ENCODE measurements at places on chromosomes 12 and 14.

- DNase-seq = no peak
Observed at GRCh38 chr14:100679707-100680438, 46.8 kb upstream of the DLK1 start.

DNA sequence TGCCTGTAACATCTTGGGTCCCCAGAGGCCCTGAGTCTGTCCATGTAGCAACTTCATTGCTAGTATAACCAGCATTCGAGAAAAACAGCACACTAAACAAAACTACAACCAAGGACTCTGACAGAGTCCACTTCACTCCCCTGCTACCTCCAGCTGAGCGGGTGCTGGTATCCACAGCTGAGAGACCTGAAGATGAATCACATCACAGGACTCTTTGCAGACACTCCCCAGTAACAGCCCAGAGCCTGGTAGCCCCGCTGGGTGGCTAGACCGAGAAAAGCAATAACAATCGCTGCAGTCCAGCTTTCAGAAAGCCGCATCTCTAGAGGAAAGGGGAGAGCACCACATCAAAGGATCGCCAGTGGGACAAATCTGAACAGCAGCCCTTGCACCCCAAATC is 9.0 kb upstream of the IQSEC3 start:
- no peak for DNase-seq

GRCh38 chr12:90622431-90622830 is 332.5 kb downstream of the CCER1 start:
- DNase-seq = no peak

GRCh38 chr12:131452444-131452860 is 258.4 kb upstream of the SFSWAP start:
- DNase-seq = peak; percentile 60

- DNase-seq = peak; percentile 79
Observed at GRCh38 chr14:93103392-93104080, 12.2 kb downstream of the ITPK1 start.

DNA sequence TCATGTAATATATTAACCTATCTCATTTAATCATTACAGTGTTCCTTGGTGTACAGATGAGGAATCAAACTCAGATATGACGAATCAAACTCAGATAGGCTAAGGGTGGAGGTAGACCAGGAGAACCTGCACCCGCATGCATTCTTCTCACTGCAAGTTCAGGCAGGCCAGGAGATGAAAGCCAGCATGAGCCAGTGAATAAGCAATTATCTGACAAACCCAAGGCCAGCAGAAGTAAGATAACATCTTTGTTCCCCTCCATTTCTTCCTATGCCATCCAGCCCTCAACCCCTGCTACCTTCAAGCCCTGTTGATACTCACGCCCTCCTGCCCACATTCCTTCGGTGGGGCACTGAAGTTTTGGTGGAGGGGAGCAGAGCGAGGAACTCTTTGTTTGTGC is 152.2 kb downstream of the ETV6 start:
- DNase-seq = no peak

GRCh38 chr14:23355871-23356435 is 3.3 kb upstream of the SLC22A17 start:
- no peak for DNase-seq

- DNase-seq = peak; percentile 50
Observed at GRCh38 chr14:106622200-106622745, 1095.9 kb downstream of the TMEM121 start.

DNA sequence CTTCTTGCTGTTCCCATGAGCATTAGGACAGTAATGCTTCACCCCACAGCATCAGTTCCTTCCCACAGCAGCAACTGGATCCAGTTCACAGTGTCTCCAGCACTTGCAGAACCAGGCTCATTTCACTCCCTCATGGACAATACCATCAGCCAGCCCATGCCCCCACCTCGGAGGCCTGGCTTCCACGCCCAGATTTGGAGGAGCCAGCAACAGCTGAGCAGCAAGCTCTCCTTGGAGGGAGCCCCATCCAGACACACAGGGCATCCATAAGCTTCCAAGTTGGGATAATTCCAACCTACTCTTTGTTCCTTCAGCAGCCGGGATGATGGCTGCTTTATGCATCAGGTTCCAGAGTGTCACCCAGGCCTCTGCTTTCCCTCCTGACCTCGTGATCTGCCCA is 250.0 kb downstream of the GLT1D1 start:
- DNase-seq = no peak

- no peak for DNase-seq
Observed at GRCh38 chr12:110575326-110575725, 7.8 kb downstream of the PPTC7 start.

GRCh38 chr12:12450043-12450471 is 93.2 kb downstream of the BORCS5 start:
- DNase-seq = no peak

- no peak for DNase-seq
Observed at GRCh38 chr12:62694632-62695031, 228.0 kb downstream of the MON2 start.
